ENCODE measurements at places on chromosomes 7 and 10.

DNA sequence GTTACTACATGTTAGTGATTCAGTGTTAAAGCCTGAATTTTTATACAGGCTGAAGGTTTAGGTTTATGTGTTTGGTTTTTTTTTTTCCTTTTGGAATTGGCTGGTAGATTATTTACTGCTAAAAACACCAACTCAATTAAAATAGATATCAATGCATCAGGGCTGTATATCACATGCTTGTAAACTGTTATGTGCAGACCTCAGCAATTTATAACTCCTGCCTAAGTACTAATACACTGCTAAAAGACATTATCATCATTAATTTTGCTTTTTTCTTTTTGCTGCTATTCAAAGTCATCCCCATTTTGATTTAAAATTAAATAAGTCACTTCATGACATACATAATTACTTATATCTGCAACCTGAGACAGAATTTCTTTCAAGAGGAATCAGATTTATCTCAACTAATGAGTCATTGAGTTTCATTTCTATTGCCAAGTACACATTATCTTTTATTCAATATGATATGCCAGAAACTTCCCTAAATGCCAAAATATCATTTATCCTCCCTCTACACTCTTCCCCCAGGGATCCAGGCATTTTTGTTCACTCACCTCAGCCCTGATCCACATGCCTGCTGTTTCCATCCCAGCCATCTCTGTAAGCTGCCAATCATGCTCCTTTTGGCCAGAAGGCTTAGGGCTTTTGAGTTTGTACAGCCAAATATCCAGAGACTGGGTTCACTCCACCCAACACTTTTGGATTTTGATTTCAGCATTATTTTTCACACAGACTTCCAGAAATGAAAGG, 98.5 kb downstream of the POLR1F start:
- no peak for DNase-seq

DNA sequence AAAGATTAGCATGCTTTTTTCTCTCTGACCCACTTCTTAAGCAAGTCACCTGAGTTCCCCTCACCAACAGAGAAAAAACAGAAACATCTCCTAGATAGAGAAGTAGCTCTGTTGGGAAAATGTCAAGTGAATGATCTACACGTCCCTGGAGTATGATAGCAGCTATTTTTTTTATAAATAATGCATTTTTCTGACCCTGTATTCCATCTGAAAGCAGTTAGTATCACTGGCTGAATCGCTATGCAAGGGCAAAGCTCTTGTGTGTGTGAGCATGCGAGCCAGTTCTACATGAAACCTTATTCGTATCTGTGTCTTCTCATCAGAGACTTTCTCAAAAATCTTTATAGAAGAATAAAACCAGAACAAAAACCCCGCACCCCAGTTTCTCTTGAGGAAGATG, 8.2 kb downstream of the ANKMY2 start:
- no peak for DNase-seq

GRCh38 chr7:99254390-99254789, 18.2 kb upstream of the MYH16 start:
- DNase-seq: no peak

- no peak for DNase-seq
Observed at GRCh38 chr10:83580373-83581012, 558.8 kb upstream of the GHITM start.
